ENCODE measurements at places on chromosomes 6 and 20.

DNA sequence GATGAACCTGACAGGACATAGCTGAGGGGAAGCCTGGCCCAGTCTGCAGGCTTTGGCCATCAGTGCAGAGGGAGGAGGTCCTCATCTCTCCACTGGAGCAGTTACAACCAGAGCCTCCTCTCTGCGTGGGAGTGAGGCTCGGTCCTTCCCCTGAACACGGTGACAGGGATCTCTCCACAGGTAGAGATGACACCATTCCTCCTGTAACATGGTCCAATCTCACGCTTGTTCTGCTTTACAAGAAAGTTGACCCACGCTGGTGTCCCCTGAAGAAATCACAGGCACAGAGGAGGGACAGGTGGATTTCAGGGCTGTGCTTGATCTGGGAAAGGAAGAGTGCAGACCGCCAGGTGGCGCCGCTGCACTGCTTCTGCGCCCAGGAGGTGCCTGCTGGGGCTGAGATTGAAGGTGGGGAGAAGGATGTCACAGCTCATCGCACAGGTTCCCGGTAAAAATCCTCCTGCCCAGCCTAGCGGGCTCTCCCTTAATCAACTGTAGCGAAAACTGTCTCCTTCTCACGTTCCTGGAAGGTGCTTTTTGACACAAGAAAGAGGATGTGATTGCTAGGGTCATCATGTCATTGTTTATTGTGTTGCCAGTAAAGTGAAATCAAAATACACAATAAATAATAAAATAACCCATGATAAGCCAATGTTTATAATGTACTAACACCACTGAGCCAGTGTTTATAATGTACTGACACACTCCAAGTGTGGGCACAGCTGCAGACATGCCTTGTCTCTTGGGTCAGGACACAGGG is 20.4 kb downstream of the HLA-G start:
- peak; percentile 88 for DNase-seq

GRCh38 chr6:70758883-70759282 is 91.2 kb downstream of the SMAP1 start:
- DNase-seq = no peak

DNA sequence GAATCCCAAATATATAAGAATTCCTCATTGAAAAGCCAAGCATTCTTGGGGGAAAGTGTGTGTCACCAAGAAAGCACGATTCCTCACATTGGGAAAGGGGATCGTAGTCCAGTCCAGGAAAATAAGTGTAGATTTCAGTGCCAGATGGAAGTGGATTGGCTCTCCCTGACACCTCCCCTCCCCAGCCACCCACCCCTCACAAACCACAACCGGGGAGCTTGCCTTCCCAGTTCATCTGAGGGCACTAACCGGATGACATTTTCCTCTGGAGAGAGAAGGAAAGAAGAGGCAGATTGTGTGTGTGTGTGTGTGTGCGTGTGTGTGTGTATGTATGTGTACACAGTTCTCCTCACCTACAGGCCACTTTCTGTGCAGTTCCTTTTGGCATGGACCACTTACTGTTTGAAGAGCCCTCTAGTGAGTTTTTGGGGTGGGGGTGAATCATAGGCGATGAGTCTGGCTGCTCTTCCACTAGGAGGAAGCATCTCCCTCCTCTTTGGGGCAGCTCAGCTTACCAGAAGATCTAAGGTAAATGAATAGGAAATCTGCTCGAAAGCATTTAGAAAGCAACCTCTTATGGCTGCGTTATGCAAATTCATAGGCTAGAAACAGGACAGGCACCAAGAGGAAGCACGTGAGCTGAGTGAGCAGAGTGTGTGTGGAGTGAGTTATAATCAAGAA is 20.8 kb downstream of the DAAM2 start:
- no peak for DNase-seq

GRCh38 chr20:2899243-2899642 is 26.0 kb downstream of the PTPRA start:
- DNase-seq = no peak

DNA sequence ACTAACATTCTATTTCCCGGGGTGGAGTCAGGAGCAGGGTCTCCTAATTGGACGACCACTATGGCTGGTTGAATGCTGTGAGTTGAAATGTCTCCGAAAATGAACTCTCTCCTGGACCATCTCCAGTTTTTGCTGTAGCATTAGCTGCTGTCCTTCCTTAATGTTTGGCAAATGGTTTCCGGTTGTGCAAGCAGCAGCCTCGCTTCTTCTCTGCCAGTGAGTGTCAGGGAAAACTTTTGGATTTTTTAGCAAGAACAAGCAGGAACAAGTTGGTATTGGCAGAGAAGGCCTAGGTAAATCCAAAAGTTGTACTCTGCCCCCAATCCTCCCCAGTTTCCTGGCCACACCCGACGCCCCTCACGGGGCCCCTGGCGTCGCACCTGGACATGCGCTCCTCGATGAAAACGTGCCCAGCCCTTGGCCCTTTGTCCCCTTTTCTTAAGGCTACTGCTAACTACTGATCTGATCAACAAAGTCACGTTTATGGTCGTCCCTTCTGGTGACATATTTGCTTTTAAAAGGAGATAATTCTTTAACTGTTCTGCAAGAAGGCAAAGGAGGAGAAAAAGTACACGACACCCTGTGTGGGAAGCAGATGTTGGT is 103.2 kb downstream of the ARMC2 start:
- DNase-seq = no peak

- no peak for DNase-seq
Measured at GRCh38 chr20:52056203-52057062, 135.1 kb downstream of the ZFP64 start.

- DNase-seq = no peak
Measured at GRCh38 chr6:130027948-130028347, 9.6 kb downstream of the L3MBTL3 start.

GRCh38 chr6:52496631-52497030 is 76.5 kb downstream of the EFHC1 start:
- DNase-seq = no peak

DNA sequence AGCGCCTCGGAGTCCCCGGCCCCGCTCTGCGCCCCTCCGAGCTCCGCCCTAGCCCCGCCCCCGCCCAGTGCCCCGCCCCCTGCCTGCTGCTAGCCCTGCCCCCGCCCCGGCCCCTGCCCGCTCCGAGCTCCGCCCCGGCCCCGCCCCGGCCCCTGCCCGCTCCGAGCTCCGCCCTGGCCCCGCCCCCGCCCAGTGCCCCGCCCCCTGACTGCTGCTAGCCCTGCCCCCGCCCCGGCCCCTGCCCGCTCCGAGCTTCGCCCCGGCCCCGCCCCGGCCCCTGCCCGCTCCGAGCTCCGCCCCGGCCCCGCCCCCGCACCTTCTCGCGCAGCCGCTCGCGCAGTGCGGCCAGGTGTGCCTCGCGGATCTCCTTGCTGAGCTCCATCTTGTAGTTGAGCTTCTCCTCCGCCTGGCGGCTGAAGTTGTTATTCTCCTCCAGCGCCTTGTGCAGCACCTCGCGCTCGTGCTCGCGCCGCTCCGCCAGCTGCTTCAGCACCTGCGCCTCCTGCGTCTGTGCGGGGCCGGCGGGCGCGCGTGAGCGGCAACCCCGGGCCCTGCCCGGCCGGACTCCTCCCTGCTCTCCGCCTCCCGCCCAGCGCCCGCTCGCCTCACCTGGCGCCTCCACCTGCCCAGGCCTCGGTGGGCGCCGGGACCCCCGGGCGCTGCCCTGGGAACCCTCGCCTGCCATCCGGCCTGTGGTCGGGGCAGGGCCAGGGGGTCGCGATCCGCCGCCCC is 11.3 kb downstream of the STMN3 start:
- peak; percentile 97 for DNase-seq

- no peak for DNase-seq
Measured at GRCh38 chr20:33719277-33719988, 677 bp downstream of the PXMP4 start.

DNA sequence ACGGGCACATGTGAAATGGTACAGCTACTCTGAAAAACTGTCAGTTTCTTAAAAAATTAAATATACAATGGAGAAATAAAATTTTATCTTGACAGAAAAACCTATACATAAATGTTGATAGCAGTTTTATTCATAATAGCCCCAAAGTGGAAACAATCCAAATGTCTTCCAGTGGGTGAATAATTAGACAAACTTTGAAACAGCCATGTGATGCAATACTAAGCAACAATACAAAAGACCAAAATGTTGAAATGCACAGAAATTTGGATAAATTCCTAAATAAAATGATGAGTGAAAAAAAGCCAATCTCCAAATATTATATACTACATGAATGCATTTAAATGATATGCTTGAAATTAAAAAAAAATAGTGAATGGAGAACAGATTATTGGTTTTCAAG is 523.1 kb downstream of the HTR1B start:
- no peak for DNase-seq

DNA sequence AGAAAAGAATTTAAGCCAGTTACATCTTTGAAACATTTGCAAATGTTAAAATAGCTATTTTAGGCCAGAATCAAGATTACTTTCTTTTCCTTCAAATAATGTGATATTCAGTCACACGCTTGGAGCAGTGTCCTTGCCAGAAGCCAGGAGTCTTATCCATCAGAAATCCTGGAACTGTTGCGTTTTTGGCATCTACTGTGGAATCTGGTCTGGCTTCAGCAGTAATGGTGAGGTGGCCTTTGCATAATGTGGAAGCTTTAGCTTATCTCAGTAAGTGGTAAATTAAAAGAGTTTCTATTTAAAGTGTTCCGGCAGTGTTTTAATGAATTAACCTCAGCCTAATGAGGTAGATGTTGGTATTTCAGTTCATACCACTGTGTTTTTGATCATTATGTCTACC is 97.6 kb downstream of the FIG4 start:
- no peak for DNase-seq

GRCh38 chr20:51404297-51405060 is 138.0 kb downstream of the NFATC2 start:
- peak; percentile 80 for DNase-seq

DNA sequence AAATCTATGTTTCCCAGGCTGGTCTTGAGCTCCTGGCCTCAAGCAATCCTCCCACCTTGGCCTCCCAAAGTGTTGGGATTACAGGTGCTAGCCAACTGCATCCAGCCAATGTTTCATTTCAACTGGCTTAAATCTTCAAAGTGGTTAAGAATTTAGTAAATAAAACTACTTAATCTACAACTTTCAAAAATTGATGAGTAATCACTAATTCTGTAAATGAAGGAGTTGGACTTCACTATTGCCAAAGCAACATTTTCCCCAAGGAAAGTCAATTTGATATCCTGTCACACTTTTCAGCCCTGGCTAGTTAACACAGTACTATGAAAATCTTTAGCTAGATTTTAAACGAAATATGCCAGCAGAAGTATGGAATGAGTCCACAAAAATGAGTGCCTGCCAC is 3.8 kb downstream of the TOMM6 start:
- no peak for DNase-seq

DNA sequence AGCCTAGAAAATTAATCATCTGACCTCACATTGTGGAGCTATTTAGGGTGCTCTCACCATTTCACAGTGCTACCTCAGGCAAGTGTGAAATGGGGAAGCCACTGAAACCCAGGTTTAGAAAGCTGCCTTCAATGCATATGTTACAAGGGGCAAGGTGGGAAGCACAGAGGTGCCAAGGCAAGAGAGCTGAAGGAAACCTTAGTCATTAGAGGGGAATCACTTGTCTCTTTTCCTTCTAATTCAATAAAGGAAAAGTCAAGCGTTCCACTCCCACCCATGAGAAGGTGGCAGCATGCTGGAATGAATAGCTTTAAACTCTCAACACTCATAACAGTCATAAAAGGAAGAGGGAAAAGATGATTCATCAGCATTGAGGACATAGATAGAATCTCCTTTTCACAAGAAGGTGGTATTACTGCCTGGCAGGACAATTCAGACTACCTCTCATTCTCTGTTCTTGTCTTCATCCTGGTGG is 251.9 kb upstream of the IRAK1BP1 start:
- no peak for DNase-seq

All from activated T-cell treated with anti-CD3 and anti-CD28 coated beads, Interleukin-2, amount 50 U/mL, for 4 hours (primary cell).